SK-N-DZ (cell line): ENCODE measurements at places on chromosomes 4 and X.

- no peak for DNase-seq
Observed at GRCh38 chr4:85153221-85153620, 186.7 kb upstream of the WDFY3 start.

GRCh38 chrX:71885099-71885498 is 25.5 kb upstream of the NHSL2 start:
- DNase-seq, result no peak

DNA sequence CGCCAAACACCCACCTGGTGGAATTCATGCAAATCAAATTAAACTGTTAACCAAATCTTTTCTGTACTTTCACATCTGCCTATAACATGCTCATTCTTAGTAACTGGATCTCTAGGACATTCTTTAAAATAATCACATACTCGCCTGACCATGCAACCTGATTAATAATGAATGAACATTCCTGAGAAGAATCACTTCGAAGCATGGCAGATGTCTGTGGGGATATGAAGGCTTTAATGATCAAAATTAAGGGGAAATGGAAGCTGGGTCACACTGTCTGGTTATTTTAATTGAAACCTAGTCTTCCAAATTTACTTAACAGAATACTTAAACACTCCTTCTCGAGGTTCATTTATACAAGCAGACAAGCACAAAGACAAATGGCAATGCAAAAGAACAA is 44.2 kb downstream of the MID1 start:
- no peak for DNase-seq

GRCh38 chr4:152927737-152928136 is 8.4 kb upstream of the FHDC1 start:
- no peak for DNase-seq

GRCh38 chr4:26160591-26160990 is 160.2 kb upstream of the RBPJ start:
- no peak for DNase-seq

- peak; percentile 30 for DNase-seq
Observed at GRCh38 chrX:153557618-153558355, 40.3 kb downstream of the ATP2B3 start.

GRCh38 chr4:123361195-123361861 is 35.3 kb upstream of the SPRY1 start:
- no peak for DNase-seq

- DNase-seq, result no peak
Observed at GRCh38 chr4:184104419-184105101, 113.1 kb downstream of the ENPP6 start.

GRCh38 chr4:7334521-7335275 is 100.0 kb downstream of the PSAPL1 start:
- DNase-seq, result no peak

DNA sequence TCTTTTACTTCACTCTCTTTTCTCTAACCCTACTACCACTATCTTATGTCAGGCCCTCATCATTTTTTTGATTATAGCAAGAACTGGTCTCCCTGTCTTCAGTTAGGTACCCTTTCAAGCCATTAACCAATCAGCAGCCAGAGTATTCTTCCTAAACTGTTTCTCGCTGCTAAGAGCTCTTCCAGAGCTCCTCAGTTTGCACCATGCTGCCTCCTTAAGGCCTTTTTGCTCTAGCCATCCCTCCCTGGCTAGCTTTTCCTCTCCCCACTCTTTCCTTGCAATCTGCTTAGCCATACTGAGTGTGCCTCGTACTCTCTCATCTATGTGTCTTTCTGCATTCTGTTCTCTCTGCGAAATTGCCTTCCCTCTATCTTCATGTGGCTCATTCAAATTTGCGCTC is 32.9 kb downstream of the KIF4A start:
- DNase-seq, result no peak

DNA sequence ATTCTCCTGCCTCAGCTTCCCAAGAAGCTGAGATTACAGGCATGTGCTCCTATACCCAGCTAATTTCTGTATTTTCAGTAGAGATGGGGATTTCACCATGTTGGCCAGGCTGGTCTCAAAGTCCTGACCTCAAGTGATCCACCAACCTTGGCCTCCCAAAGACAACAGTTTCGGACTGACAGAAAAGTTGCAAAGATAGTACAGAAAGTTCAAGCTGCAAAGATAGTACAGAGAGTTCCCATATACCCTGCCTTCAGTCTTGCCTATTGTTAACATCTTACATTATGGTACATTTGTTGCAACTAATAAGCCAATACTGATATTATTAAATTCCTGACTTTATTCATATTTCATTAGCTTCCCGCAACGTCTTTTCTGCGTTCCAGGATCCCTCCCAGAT is 65.8 kb downstream of the SUPT20HL2 start:
- DNase-seq, result no peak

- DNase-seq, result no peak
Observed at GRCh38 chrX:13694983-13695382, 6.1 kb downstream of the RAB9A start.

DNA sequence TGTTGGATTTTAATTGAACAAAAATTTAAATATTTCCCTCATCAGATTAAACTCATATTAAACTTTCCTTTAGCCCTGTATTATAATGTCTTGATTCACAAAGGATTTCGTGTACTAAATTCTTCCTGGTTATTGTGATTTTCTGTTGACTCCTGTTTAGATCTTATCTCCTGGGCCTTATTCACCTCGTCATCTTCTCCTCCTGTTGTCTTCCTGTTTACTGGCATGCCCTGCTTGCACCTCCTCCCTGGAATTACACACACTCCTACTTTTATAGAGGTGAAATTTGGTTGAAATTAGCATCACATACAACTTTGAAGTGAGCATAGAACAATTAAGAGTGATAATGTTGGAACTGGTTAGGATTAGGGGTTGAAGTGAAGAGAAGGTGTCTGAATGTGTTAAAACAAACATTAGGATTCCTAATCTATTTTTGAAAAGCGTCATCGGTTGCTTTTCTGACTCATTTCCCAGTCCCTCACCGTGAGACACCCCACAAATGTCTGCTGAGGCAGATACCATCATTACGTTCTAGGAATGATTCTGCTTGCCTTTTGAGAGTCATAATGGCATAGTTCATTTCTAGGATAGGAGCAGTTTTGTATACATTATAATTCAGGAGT is 32.5 kb downstream of the TLL1 start:
- DNase-seq, result no peak
